Effector memory CD8-positive, alpha-beta T cell (primary cell): ENCODE measurements at places on chromosomes 1 and 21.

- no peak for DNase-seq
These were observed 107.1 kb downstream of the TAS1R2 start for GRCh38 chr1:18752409-18752808.

- DNase-seq, result no peak
These were observed 902.9 kb downstream of the LTN1 start for GRCh38 chr21:28089599-28090441.

DNA sequence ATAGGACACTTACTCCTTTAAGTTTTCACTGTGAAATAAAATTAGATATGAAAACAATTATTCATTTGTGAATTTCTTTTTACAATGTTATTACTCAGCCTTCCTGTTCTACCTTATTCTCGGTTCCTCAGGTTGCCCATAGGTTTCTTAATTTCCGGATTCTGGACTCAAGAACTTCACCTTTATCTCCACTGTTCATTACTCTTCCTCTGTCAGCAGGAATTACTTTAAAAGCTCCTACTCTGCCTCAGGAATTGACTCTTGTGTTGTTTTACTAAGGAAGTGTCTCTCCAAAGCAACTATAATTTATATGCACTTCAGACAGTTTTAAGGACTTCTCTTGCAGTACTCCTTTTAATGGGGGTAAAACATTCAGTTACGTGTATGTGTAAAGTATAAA, 123.8 kb downstream of the OSBPL9 start:
- no peak for DNase-seq

GRCh38 chr1:166272851-166273250, 106.0 kb upstream of the FAM78B start:
- no peak for DNase-seq

DNA sequence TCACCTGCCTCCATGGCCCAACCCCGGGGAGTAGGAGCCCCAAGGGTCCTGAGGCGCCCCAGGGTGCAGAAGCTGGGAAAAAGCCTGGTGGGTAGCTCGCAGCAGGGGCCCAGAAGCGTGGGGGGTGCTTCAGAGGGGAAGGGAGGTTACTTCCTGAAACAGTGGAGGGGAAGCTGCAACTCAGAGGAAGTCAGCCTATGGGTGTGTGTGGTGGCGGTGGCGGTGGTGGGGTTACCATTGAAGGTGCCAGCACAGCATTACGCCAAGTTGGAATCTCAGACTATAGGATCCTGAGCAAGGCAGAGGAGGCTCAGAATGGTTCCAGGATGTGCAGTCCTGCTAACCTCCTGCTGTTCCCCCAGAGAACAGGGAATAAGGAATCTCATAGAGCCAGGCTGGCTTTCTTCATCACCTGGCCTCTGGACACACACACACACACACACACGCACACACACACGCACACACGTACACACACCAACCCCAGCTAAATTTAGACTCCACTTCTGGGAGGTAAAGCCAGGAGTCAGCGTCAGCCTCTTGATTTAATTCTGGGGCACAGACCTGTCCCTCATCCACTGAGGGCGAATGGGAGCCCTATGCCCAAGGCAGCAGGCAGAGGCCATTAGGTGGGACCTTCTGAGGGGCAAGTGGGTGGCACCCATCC, 1.3 kb downstream of the DENND4B start:
- peak; percentile 84 for DNase-seq

GRCh38 chr1:15261155-15262002, 14.4 kb downstream of the FHAD1 start:
- no peak for DNase-seq

DNA sequence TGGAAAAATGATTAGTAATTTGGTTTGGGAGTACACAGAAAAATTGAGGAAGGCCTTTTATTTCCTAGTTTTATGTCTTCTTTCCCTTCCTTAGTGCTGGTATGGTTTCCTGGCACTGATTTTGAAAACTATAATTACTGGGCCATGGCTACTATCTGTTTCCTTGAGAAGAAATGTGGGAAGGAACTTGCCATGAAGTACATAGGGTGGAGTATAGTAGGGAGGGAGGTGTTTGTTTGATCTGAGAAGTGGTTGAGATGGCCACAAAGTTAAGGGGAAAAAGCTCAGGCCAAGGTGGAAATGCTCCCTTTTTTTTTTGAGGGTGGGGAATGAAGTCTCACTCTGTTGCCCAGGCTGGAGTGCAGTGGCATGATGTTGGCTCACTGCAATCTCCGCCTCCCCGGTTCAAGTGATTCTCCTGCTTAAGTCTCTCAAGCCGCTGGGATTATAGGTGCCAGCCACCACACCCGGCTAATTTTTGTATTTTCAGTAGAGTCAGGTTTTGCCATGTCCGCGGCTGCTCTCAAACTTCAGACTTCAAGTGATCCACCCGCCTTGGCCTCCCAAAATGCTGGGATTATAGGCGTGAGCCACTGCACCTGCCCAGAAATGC, 11.3 kb downstream of the HJV start:
- no peak for DNase-seq

DNA sequence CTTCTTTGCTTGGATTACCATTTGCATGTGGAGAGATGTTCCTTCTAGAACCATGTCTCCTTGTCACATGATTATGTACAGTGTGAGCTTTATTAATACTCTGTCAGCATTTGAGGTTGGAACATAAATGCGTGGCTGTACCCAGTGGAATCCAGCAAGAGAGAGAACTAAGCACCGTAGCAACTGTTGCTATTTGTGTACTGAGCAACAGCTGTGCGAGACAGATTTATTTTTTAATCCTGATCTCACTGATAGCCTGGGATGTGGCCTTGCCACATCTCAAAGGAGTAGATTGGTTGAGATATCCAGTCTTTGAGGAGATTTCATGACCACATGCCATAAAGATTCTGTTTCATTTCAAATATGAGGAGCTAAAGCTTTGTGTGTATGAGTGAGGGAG, 43.4 kb downstream of the KIF1B start:
- DNase-seq, result no peak

DNA sequence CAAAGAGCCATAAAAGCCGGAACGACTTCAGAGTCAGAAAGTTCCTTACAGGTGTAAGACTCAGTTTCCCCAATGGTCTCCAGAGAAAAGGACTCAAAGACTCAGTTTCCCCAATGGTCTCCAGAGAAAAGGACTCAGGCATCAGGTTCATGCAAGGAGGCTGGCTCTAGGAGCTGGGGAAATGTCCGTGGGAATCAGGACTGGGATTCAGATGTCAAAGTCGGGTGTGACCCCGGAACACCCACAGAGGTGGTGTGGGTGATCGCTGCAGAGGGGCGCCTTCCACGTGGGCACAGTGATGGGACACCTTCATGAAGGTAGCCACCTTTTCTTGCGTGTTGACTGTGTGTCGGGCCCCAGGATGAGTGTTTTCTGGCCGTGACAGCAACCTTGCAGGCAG, 340.8 kb downstream of the NPHP4 start:
- DNase-seq, result no peak

DNA sequence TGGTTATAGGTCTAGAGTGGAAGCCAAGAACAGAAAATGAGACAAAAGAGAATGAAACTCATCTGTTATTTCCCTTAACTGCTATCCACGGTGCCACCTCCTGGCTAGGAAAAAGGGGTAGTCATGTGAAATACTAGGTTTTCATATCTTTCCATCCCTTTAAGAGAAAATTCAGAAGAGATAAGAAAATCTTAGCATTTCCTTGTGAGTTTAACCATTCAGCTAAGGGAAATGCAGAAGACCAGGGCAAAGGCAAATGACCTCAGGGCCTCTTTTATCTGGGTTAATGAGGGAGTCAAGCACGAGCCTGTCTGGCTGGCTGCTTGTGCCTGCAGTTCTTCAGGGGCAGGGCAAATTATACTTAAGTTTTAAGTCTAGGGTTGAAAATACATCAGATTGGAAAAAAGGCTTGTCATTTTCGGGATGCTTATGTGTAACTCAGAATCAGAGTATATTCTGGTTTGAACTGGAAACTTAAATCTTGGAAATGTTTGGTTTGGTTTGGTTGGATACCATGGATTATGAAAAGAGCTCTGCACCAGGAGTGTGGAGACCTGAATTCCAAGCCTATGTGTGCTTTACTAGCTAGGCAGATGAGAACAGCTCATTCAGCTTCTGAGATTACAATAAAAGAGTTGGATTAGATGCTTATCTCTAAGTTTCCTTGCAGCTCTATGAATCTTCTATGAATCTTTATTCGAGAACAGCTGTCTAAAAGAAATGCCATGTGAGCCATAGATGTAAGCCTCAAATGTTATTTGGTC, 19.9 kb downstream of the NIBAN1 start:
- DNase-seq, result no peak

DNA sequence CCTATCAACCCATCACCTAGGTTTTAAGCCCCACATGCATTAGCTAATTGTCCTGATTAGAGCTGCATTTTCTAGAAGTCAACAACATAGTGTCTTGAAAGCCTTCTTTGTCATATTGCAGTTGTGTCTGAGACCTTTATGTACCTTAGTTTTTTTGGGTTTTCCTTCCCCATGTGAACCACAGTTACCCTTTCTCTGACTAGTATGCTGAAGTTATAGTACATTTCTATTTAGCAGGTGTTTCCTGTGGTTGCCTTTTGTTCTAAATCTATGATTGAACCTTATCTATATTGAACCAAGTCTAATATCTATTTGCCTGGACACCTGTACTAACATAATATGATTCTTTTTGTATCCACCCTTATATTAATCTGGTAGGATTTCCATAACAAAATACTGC, 135.6 kb downstream of the ST6GALNAC3 start:
- DNase-seq, result no peak

GRCh38 chr1:77310924-77311323, 29.1 kb downstream of the AK5 start:
- no peak for DNase-seq

GRCh38 chr21:29656504-29657239, 283.1 kb downstream of the GRIK1 start:
- DNase-seq, result no peak

DNA sequence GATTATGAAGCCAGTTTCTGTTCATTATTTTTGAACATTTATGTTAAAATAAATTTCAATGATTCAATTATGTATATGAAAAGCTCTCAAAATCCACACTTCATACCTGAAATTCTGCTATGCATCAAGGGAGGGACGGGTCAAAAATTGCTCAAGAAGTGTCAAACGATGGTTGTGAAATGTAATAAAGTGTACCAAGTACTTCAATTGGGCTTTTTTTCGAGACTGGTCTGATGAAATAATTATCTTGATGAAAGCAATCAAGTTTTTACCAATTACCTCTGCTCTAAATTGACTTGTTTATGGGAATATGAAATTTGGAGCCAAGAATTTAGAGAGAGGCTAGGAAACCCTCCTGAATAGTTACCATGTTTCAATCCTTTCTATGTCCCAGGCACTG, 7.9 kb downstream of the OSCP1 start:
- DNase-seq, result no peak

GRCh38 chr1:176880955-176881595, 283.4 kb downstream of the ASTN1 start:
- no peak for DNase-seq

GRCh38 chr1:43279666-43280065, 5.7 kb downstream of the C1orf210 start:
- DNase-seq, result no peak

GRCh38 chr1:235989105-235989504, 75.8 kb downstream of the NID1 start:
- DNase-seq, result no peak

DNA sequence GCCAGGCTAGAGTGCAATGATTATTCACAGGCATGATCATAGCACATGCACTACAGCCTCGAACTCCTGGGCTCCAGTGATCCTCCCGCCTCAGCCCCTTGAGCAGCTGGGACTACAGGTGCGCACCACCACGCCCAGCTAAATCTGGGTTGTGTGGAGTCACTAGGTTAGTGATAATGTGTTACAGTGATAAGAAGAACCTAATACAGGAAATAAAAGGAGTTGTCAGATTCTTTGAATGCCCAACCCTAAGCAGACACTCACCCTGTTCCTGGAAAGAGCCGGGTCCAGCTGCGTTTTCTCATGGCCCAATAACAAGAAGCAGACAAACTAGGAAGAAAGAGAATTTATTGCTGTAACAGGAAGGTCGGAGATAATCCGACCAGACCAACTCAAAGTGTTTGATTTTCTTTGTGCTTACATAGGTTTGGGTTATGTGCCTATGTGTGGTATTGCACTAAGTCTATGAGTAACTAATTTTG, 8.8 kb downstream of the IFNGR2 start:
- DNase-seq, result no peak

- no peak for DNase-seq
These were observed 416.9 kb upstream of the USP24 start for GRCh38 chr1:55632058-55632457.

GRCh38 chr1:51648180-51649109, 31.6 kb downstream of the OSBPL9 start:
- no peak for DNase-seq

DNA sequence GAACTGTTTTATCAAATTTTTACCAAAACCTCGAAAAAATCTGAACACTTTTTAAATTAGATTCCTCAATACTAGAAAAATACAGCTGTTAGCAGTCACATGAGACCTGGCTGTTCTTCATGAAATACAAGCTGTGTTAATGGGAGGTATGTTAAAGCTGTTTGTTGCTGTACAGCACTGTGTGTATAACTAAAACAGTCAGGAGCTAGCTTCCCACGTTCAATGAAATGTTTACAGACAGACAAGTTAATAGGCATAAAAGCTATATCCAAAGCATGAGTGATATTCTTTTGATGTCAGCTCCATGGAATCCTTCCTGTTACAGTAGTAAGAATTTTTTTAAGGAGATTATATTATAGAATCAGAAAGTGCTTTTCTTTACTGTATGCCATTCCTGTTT, 223.2 kb upstream of the FOXD3 start:
- no peak for DNase-seq

GRCh38 chr21:29187944-29188343, 57.5 kb downstream of the MAP3K7CL start:
- DNase-seq, result no peak

DNA sequence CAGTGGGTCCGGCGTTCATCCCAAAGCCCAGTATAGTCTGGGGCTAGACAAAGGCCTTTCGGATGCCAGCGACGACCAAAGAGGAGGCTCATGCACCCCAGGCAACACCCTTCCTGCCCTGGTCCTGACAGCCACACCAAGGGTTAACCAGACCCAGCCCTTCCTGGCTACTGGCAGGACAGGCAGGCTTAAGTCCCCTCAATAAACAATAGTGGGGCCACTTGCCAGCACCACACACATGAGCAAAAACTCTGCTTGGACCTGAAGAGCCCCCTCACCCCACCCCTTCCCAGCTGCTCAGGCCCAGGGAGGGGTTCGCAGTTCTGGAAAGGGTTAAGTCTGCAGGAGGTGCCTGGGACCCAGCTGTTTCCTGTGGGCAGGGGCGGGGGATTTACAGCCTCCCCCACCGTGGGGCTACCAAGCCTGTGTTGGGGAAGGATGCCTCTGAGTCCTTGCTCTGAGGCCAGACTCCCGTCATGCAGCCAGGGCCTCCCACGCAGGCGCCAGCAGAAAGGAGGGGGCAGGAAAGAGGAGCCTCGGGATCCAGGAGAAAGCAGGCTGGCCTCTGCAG, 18.2 kb downstream of the PHLDA3 start:
- DNase-seq, result no peak

DNA sequence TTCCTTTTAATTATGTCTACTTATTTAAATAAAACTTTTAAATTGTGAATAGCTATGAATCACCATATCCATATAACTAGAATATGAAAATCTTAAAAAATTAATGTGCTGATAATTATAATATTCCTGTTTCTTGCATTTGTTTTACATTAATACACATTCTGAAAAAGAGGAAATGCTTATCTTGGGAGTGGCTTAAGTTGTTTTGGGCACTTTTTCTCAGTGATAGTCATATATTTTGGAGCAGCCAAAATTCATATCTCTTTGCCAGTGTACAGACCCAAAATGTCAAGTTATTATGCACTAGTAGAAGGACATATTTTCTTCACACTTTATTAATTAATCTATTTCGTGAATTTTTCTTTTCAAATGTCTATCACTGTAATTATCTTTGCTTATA, 838.5 kb downstream of the USP25 start:
- DNase-seq, result no peak
